ENCODE measurements at places on chromosomes 2 and 18. TPM values are rescaled to one million over a fixed set of nuclear protein-coding genes. Genes with fewer than 3 reads are reported as not detected.
A peak's percentile ranks its signal among the peaks of the same experiment; 100 is the strongest.

The C2orf80 gene
- total RNA-seq = not detected

GRCh38 chr2:205276116-205276777, 406.1 kb upstream of the NRP2 start:
- no peaks in the 10 kb centered on the region for H3K27me3 ChIP-seq
- H3K4me3 ChIP-seq = no peak overlapping the region
- H3K4me1 ChIP-seq = no peaks in the 10 kb centered on the region
- no peak for DNase-seq

DNA sequence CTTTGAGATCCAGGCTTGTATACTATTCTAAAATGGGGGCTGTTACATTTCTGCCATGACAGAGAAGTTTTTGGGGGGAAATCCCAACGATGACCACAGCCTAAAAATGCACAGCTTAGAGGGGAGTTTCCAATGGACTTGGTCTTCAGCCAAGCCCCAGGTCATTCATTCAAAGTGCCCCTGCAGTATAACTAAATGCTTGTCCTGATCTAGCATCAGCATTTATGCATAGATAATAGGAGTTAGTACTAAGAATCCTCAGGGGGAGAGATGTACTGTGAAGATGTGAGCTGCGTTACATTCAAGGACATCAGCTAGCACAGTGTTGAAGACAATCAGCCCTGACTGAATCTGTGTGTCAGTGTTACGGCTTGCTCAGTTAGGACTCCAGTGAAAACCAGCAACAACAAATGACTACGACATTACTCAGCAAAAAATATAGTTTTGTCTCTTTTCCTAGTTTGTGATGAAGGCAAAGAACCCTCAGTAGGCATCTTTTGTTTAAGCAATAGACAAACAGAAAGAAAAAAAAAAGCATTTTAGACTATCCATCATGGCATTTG, 160.9 kb downstream of the ZEB2 start:
- no peak overlapping the region for H3K4me3 ChIP-seq
- no peak overlapping the region for H3K27ac ChIP-seq

DNA sequence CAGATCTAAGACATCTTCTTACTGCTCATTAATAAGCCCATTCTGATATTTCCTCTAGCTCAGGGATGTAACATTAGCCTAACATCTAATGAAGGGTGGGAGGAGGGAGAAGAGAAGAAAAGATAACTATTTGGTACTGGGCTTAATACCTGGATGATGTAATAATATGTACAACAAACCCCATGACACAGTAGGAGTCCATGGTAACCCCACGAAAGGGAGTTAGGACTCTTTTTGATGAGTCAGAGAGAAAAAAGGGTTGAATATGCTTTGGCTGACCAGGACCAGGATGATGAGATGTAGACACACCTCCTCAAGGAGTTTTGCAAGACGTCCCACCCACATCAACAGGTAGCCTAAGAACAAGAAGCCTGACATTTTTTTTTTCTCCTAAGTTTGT, 34.4 kb upstream of the DLX2 start:
- H3K27ac ChIP-seq = no peak overlapping the region
- H3K27me3 ChIP-seq = peaks cover 4% of the 10 kb centered on the region
- no peaks in the 10 kb centered on the region for H3K4me1 ChIP-seq

DNA sequence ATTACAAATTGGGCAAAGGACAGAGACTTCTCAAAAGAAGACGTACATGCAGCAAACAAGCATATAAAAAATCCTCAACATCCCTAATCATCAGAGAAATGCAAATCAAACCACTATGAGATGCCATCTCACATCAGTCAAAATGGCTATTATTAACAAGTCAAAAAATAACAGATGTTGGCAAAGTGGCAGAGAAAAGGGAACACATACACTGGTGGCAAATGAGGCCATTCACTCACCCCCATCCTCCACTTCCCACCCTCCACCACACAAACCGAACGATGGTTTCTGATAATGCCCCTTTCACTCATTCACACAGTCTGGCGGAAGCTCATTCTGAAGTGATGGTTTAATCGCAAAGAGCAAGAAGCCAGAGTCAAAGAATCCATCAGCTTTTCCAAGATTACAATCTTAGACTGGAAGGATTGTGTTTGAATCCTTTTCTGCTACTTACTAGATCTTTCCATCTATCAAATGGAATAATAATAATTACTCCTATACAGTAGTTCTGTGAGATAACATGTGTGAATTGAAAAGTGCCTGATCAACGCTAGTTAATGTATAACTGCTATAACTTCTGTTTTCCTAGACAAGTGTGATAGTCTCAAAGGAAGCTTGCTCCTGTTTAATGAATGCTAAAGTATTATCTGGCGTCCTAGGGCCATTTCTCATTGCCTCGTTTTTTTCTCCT, 16.9 kb upstream of the CD28 start:
- no peak for DNase-seq
- peak overlapping the region; percentile 50 for H3K27ac ChIP-seq
- no peak overlapping the region for H3K4me3 ChIP-seq
- no peaks in the 10 kb centered on the region for H3K36me3 ChIP-seq
- no peaks in the 10 kb centered on the region for H3K27me3 ChIP-seq

- H3K4me3 ChIP-seq = no peak overlapping the region
- no peaks in the 10 kb centered on the region for H3K36me3 ChIP-seq
- DNase-seq = no peak
- no peak overlapping the region for H3K27ac ChIP-seq
- peaks cover 43% of the 10 kb centered on the region for H3K27me3 ChIP-seq
- H3K4me1 ChIP-seq = no peaks in the 10 kb centered on the region
These were observed 1.1 kb upstream of the KCNF1 start for GRCh38 chr2:10910625-10911024.

The RTKN gene
- total RNA-seq = 27.5 TPM

DNA sequence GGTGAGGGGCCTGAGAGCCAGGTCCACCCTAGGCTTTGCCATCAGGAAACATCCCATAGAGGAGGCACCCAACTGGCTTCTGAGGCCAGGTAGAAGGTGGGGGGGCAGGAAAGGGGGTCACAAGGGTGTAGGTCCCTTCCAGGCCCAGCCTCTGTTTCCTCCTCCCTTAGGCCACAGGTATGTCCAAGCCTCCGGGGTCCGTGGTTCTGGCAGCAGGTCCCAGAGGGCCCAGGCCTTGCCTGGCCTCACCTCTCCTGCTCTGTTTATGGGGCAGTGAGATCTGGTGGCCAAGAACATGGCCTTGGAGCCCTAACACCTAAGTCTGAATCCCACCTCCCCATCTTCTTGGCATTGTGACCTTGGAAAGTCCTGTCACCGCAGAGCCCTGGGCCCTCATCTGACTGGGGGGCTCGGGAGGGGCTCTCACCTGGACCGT, 21.6 kb upstream of the GPR17 start:
- H3K4me1 ChIP-seq = no peaks in the 10 kb centered on the region
- H3K27me3 ChIP-seq = no peaks in the 10 kb centered on the region
- H3K36me3 ChIP-seq = no peaks in the 10 kb centered on the region
- H3K27ac ChIP-seq = no peak overlapping the region
- no peak overlapping the region for H3K4me3 ChIP-seq

The INHA gene
- not detected for total RNA-seq

- H3K36me3 ChIP-seq = no peaks in the 10 kb centered on the region
- H3K27ac ChIP-seq = no peak overlapping the region
- H3K27me3 ChIP-seq = no peaks in the 10 kb centered on the region
- H3K4me3 ChIP-seq = no peak overlapping the region
- H3K4me1 ChIP-seq = no peaks in the 10 kb centered on the region
- DNase-seq = no peak
These were observed 326.7 kb downstream of the SUCLG1 start for GRCh38 chr2:84132370-84132769.

DNA sequence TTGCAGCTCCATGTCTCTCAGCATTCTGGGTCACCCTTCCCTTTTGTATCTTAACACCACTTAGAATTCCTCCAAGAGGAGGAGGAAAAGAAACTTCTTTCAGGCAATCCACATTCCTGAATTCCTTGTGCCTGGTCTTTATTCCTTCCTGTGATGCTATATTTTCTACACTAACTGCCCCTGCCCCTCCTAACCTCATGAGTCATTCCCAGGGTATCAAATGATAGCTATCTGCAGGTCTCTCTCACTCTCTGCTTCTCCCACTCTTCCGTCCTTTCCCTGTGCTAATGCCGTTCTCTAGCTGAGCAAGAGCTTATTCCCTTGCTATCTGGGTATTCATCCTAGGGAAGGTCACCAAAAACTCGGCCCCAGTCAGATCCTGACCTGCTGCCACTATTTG, 395.0 kb upstream of the TCF4 start:
- H3K4me3 ChIP-seq = no peak overlapping the region
- DNase-seq = no peak
- no peaks in the 10 kb centered on the region for H3K4me1 ChIP-seq

GRCh38 chr2:204298404-204298803, 246.9 kb upstream of the PARD3B start:
- no peaks in the 10 kb centered on the region for H3K36me3 ChIP-seq
- H3K4me1 ChIP-seq = peaks cover 4% of the 10 kb centered on the region
- H3K27me3 ChIP-seq = no peaks in the 10 kb centered on the region
- H3K4me3 ChIP-seq = no peak overlapping the region

GRCh38 chr2:212712466-212712865, 173.9 kb upstream of the ERBB4 start:
- no peak for DNase-seq
- H3K36me3 ChIP-seq = no peaks in the 10 kb centered on the region
- H3K27ac ChIP-seq = no peak overlapping the region
- no peaks in the 10 kb centered on the region for H3K4me1 ChIP-seq

GRCh38 chr2:66595556-66595955, 160.6 kb downstream of the MEIS1 start:
- no peak overlapping the region for H3K27ac ChIP-seq
- H3K4me3 ChIP-seq = no peak overlapping the region
- no peaks in the 10 kb centered on the region for H3K4me1 ChIP-seq
- no peak for DNase-seq
- H3K27me3 ChIP-seq = no peaks in the 10 kb centered on the region
- H3K36me3 ChIP-seq = no peaks in the 10 kb centered on the region

DNA sequence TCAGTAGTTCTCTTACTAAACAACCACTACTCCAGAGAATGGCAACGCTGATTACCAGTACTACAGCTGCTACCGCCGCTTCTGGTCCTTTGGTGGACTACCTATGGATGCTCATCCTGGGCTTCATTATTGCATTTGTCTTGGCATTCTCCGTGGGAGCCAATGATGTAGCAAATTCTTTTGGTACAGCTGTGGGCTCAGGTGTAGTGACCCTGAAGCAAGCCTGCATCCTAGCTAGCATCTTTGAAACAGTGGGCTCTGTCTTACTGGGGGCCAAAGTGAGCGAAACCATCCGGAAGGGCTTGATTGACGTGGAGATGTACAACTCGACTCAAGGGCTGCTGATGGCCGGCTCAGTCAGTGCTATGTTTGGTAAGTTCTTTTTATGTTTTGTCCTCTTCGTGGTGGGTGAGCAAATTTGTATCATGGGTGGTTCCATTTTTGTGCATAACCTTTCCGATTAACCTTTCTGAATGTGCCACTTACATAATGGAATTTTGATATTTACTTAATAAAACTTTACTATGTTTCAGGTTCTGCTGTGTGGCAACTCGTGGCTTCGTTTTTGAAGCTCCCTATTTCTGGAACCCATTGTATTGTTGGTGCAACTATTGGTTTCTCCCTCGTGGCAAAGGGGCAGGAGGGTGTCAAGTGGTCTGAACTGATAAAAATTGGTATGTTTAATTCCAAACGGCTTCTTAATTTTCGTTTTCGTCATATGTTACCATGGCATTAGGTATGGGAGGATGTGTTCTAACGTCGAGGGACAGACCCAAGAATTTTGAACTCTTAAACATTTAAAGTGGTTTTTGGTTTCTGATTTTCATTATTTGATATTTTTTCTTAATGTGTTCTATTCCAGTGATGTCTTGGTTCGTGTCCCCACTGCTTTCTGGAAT, 1.3 kb downstream of the SLC20A1 start:
- H3K27me3 ChIP-seq = no peaks in the 10 kb centered on the region
- peaks cover 40% of the 10 kb centered on the region for H3K4me1 ChIP-seq
- no peak for DNase-seq
- peak overlapping the region; percentile 98 for H3K27ac ChIP-seq
- H3K4me3 ChIP-seq = peak overlapping the region; percentile 92

DNA sequence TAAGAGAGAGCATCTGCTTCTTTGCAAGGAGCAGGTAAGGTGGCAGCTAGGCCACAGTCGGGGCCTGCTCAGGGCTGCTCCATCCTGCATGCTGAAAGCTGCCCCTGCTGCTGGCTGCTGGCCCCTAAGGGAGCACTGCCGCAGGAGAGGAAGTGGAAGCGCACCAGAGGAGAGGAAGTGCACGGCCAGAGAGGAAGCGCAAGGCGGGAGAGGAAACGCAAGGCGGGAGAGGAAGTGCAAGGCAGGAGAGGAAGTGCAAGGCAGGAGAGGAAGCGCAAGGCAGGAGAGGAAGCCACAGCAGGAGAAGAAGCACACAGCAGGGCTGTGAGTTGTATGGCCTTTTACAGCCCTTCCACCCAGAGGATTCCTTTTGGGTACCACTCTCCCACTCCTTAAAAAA, 539.0 kb upstream of the TNP1 start:
- no peak overlapping the region for H3K4me3 ChIP-seq
- H3K36me3 ChIP-seq = no peaks in the 10 kb centered on the region
- H3K27me3 ChIP-seq = no peaks in the 10 kb centered on the region
- no peak overlapping the region for H3K27ac ChIP-seq
- H3K4me1 ChIP-seq = no peaks in the 10 kb centered on the region

DNA sequence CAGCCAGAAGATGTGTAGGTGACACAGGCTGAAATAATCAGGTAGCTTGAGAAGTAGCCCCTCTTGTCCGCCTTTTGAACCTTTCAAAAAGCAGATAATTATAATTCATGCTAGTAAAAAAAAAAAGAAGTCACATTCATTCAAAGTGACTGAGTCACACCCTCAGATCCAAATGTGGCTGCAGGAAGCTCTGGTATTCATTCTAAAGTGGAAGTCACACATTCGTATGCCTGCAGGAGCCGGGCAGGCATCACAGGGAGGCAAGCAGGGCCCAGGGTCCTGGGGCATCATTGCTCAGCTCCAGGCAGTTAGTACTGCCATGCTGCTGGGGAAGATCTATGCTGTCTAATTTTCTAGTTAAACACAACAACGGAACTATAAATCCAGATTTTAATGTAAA, 21.7 kb upstream of the RAB11FIP5 start:
- no peaks in the 10 kb centered on the region for H3K27me3 ChIP-seq
- no peaks in the 10 kb centered on the region for H3K36me3 ChIP-seq
- DNase-seq = no peak
- no peaks in the 10 kb centered on the region for H3K4me1 ChIP-seq

The TANC1 gene
- 39.5 TPM for total RNA-seq

The GBX2 gene
- not detected for total RNA-seq

GRCh38 chr2:69954084-69954483, 7.3 kb downstream of the ASPRV1 start:
- H3K4me3 ChIP-seq = no peak overlapping the region
- no peaks in the 10 kb centered on the region for H3K4me1 ChIP-seq
- DNase-seq = no peak
- H3K36me3 ChIP-seq = no peaks in the 10 kb centered on the region

Data from lower lobe of right lung (tissue), 2 donors.